ENCODE measurements at places on chromosomes 4 and X. TPM values are rescaled to one million over a fixed set of nuclear protein-coding genes. Genes with fewer than 3 reads are reported as not detected.

The PPP2R2C gene
- total RNA-seq, result 0.34 TPM

The EXOC1L gene
- total RNA-seq, result not detected

The HMGN5 gene
- 1.1 TPM for total RNA-seq

The IL9R gene
- not detected for total RNA-seq

The ALAS2 gene
- not detected for total RNA-seq

The KLKB1 gene
- 0.16 TPM for total RNA-seq

Measured in bronchial smooth muscle cell (primary cell).